ENCODE measurements at places on chromosomes 16 and 17.

DNA sequence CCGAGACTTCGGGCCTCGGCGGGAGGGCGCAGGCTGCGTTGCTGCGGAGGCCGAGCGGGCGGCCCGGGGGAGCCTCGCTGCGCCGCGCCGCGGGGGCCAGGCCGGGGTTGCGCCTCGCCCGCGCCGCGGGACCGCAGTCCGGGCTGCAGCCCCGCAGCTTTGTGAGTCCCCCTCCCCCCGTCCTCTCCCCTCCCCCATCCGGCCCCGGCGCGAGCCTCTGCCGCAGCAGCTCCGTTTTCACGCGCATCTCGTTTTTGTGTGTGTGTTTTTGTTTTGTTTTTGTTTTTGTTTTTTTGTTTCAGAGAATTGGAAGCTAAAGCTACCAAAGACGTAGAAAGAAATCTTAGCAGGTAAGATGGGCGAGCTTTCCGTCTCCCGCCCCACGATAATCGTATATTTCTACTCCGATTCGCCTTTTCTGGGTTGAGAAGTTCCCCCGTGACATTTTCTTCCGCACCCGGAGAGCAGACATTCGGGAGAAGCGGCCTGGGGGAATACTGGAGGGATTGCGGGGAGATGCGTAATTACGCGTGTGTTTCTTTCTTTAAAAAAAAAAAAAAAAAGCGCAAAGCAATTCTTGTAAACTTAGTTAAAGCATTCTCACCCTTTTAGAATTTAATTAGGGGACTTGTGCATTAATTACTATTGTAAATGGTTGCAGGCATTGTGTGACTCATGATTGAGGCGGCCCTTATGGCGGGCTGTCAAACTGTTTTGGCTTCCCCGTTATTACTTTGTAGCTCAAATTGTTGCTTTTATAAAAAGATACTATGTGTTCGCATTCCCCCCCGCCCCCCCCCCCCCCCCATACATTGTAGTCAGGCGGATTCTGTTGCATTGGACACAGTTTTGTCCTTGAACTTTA, 732 bp downstream of the TNRC6A start:
- peak; percentile 39 for DNase-seq

GRCh38 chr17:21157586-21158370, 31.0 kb downstream of the DHRS7B start:
- no peak for DNase-seq

GRCh38 chr17:78196716-78197115, 9.6 kb downstream of the AFMID start:
- DNase-seq: no peak

DNA sequence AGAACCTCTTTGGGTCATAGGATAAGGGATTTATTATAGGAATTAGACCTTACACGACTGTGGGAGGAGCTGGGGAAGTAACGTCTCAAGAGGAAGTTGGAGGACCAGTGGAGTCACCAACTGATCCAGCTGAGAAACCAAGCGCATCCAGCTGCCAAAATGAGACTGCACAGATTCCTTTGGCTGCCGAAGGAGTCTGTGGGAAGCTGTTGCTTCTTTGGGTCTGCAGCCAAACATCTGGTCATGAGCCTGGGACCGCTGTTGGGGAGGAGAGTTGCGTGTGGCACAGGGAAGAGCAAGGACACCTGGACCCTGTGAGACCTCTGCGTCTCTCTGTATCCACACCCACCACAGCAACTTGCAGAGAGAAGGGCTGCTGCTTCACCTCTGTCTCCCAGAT, 2.4 kb upstream of the NACA2 start:
- peak; percentile 23 for DNase-seq

DNA sequence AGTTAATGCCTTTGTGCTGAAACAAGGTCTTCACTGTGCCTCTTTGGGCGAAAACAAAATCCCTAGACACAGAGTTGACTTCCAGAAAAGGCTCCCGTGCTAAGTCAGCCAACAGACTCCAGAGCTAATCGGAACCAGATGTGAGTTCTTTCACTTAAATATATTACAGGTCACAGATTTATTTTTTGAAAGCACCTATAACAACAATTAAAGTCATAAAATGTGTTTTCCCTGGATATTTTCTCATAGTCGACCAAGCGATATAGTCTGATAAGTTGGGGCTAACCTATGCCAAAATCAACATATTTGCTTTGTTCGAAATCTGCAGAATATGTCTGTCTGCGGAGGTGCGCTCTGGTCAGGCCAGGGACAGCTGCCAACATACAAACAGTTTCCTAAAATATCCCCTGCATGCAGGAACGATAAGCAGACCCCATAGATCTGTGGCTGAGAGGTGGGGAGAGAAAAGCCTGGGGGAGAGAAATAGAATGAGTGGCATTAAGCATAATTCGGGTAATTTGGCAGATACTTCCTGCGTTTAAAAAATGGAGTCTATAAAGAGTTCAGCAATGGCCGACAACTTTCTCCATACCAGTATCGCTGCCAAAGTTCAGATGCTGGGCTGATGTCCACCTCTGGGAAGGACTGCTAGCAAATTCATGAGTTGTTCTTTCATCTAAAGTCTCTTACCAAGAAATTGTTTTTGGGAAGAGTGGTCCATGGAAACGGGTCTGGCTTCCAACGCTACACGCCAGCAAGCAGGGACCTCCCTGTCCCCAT, 50.8 kb upstream of the MYH10 start:
- no peak for DNase-seq

DNA sequence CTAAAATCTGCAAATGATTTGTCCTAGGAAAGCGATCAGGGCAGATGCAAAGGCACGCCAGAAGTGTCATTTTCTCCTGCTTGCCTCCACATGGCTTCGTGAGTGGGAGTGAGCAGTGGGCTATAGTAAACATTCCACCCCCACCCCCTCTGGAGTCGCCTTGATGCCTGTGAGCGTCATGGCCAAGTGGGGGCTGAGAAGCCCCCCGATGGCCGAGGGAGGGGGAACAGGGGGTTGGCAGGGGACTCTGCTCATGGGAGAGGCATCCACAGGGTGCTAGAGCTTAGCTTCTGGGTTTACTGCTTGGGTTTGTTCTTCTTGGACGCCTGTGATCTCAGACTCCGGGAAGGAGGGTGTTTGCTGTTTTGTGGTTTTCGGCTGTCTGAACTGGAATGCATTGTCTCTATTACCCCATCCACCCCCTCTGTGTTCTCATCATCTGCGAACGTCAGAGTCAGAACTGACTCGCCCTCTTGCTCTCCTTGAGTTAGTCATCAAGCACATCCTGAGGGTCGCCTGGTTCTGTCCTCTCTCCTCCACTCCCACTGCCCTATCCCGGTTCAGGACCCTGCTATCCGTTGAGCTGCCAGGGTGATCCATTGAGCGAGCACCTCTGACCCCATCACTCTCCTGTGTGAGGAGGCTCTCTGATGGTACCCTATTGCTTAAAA, 15.4 kb downstream of the TNS4 start:
- peak; percentile 23 for DNase-seq

DNA sequence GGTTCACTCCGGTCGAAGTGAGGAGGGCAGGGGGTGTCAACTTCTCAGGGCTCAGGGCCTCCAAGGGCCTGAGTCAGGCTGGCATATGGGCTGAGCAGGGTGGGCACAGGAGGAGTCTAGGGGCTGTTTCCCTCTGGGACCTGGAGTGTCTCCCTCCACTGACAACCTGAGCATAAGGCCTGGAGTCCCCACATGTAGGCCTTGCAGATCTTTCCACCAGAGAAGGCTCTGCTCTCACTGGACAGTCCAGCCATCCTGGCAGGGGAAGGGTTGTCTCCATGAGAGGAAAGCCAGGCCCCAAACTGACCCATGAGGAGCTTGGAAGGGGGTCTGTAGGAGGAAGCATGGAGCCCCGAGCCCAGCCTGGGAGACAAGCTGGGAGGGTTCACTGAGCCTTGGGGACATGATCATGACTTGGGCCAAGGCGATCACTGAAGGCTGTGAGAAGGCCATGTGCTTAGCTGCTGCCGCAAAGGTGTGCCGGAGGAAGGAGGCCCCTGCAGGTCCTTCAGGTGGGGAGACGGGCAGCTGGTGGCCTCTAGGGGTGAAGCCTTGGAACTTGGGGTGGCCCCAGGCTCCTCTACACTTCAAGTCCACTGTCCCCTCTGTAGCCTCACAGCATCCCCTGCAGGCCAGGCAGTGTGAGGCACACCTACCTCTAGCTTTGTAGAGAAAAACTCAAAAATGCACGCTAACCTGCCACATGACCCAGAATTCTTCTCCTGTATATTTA, 9.9 kb downstream of the CMTM2 start:
- peak; percentile 85 for DNase-seq

DNA sequence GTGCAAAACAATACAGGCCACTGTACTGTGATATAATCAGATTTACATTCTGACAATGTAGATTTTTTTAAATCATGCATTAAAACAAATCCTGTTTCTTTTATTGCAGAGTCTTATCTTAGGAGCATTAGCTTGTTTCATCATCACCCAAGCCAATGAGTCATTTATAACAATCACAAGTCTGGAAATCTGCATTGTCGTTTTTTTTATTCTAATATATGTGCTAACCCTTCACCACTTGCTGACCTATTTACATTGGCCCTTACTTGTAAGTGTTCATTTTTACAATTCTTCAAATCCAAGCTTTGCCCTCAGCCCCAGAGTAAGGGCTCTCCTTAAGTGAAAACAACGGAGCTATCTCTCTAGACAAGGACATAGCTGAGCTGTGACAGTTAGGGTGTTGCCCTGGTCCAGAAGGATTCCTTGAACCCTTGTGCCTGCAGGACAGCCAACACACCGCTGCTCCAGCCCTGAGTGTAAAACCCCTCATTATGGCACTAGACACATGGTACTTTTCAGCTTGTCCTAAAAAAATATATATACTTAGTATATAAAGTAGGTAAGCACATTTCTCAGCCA, 3.7 kb downstream of the CMTM1 start:
- DNase-seq: peak; percentile 19

DNA sequence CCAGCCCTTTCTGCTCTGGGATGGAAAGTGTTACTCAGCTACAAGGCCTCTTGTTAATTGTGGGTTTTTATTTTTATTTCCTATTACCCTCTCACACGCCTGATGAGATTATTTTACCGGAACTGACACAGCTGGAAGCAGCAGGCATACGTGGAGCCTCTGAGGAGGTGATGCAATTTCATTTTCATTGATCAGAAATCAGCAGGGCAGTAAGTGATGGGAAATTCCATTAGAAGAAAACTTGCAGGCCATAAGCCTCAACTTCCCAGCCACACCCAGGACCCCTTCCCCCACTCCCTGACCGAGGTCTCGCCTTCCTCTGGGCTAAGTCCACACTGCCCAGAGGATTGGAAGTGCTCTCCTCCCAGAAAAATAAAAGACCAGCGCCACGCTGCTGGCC, 69.7 kb downstream of the ZFHX3 start:
- DNase-seq: peak; percentile 46

- DNase-seq: peak; percentile 30
Observed at GRCh38 chr17:64200080-64201032, 62.7 kb downstream of the TEX2 start.
